ENCODE measurements at places on chromosomes 3 and 15.

DNA sequence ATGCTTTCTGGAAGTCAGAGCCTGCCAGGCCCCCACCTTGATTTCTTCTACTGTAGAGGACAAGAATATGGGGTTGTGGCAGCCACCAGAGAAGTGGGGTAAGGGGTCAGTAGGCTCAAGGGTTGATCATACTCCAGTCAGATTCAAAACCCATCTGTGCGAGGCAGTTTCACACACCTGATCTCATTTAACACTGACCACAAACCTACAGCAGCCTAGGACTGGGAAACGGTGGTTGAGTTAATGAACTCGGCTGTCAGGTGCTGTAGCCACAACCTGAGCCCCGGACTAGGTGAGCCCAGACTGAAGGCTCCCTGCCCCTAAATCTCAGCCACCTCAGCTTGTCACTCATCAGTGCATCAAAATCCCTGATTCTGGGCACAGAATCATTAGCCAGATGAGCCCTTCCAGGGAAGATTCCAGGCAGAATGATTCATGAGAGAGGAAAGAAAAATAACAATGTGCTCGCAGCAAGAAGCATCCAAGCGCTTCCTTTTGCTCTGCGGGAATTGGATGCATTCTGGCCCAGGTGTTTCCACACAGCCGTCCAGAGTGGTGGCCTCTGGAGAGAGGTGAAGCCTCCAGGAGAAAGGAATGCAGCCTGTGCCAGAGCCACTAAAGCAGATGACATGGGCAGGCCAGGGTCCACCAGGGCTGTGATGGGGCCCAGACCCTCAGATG lies 102.1 kb downstream of the SRGAP3 start:
- no peak for DNase-seq

DNA sequence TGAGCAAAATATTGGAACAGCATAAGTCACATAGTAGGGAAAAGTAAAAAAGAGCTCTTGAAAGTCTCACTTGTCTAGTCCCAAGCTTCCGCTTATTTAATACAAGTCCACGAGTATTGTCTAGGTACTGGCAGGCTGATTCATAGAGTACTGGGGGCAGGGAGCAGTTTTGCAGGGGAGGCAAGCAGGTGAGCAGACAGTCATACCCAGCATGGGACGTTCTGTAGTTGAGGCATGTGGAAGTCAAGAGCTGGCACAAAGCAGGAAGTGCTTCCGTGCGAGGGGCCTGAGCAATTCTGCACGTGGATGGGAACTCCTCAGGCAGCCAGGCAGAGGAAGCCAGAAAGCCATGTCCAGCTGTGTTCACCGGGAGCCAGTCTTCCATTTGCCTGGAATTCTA lies 287.6 kb downstream of the EPHB1 start:
- no peak for DNase-seq

DNA sequence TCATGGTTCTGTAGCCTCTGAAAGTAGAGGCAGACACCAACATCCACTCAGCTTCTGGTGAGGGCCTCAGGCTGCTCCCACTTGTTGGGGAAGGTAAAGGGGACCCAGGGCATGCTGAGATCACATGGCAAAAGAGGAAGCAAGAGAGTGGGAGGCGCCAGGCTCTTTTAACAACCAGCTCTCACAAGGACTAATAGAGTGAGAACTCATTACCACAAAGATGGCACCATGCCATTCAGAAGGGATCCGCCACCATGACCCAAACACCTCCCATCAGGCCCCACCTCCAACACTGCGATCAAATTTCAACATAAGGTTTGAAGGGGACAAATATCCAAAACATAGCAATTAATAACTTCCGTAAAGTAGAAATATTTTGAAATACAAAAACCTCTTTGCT lies 192.3 kb downstream of the OCA2 start:
- no peak for DNase-seq

DNA sequence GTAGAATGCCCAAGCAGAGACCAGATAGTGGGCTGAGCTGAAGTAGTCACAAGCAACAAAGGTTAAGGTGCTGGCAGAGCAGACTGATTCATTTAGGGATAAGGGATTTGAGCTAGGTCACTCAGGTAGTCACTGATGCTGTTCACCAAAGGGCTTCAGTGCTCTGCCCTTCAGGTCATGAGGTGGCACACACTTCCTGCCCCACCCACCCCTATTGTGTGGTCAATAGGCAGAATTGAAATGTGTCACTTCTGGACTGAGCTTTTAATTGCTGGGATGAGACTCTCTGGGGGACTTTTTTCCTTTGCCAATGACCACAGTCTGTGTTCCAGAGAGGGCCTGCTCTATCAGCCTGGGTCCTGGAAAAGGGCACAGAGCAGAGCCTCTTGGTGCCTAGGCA lies 2.9 kb upstream of the DIS3L start:
- DNase-seq, result no peak

DNA sequence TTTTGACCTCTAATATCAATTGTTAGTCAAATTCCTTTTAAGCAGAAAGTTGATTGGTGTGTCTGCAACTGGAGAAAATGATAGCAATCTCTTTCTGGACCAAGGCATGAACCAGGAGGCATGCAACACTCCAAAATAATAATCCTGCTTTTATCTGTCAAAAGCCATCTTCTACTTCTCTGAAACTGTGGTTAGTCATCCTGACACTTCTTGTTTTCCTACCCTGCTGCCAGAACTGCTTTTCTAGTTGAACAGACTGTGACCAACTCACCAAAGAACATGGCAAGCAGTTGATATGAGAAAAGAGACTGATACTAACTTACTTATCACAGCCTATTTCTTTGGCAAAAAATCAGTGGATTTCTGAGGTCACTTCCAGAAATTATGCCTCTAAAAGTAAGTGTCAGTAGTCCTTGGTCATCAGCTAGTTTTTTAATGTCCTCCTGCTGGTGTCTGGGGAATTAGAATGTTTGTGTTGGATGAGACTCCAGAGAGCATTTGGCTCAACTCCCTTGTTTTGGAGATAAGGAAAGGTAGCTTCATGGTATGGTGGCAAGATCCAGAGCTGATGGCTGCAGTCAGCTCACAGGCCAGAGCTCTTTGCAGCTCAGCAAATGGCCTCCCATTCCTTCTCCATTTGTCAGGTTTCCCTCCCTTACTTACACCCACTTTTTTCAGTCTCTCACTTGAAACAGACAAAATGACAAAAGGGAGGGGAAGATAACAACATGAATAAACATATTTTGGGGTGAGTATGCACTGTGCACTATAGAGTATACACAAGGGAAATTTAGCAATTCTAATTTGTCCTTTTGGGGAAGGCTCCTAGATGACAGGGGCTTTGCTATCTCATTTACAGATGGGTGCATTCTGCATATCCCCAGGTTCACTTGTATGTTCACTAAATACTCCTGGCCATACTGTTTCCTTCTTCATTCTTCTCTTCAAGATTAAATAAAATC lies 7.0 kb downstream of the CRYGS start:
- no peak for DNase-seq

DNA sequence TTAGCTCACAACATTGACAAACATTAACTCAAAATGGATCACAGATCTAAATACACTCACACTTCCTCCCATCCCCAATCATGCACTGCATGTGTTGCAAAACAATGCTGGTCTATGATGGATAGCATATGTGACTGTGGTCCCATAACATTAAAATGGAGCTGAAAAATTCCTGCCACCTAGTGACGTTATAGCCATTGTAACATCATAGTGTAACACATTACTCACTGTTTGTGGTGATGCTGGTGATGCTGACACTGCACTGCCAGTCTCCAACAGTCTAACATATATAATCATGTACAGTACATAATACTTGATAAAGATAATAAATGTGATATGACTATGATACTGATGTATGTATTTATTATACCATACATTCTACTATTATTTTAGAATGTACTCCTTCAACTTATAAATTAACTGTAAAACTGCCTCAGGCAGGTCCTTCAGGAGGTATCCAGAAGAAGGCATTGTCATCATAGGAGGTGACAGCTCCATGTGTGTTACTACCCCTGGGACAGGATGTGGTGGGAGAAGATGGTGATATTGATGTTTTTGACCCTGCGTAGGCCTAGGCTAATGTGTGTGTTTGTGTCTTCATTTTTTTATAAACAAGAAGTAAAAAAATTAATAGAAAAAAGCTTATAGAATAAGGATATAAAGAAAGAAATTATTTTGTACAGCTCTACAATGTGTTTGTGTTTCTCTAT lies 41.3 kb downstream of the TXNRD3 start:
- DNase-seq, result no peak

DNA sequence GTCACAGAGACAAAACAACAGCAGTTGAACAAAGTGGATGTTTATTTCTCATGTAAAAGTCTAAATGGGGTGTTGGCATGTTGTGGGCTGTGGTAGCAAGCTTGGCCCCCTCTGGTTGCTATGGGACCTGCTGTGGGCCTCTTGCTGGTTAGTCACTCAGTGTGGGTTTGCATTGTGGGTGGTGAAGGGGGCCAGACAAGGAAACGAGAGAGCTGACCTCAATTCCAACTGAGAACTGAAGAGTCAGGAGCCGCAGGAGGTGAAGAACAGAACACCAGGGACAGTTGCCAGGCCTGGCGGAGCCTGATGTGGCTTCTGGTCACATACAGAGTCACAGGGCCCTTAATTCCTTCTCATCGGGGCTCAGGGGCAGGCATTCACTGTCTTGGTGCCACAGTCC lies 1.9 kb upstream of the ADPGK start:
- DNase-seq, result no peak

DNA sequence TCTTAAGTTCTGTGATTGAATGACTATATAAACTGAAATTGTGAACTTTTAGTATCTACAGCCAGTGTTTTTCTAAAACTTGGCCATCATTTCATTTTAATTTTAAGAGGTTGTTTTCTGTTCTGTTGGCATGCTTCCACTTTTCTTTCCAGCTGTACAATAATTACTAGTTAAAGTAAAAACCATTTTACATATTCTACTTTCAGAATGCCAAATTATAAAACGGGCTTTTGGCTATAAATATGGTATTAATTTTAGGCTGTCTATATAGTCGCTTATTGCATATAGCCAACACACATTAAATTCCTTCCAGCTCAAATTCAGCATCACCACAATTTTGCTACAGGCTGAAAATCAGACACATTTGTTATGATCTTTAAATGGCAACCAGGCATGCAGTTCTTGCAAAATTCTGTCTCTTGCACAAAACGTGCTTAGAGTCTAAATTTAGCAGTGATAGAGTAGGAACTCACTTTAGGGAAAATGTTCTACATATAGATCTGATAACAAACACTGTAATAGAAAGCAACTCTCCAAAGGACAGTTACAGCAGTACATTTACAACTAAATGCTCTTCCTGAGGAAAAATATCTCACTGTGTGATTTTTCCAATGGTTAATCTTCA lies 81.1 kb downstream of the BTD start:
- no peak for DNase-seq

DNA sequence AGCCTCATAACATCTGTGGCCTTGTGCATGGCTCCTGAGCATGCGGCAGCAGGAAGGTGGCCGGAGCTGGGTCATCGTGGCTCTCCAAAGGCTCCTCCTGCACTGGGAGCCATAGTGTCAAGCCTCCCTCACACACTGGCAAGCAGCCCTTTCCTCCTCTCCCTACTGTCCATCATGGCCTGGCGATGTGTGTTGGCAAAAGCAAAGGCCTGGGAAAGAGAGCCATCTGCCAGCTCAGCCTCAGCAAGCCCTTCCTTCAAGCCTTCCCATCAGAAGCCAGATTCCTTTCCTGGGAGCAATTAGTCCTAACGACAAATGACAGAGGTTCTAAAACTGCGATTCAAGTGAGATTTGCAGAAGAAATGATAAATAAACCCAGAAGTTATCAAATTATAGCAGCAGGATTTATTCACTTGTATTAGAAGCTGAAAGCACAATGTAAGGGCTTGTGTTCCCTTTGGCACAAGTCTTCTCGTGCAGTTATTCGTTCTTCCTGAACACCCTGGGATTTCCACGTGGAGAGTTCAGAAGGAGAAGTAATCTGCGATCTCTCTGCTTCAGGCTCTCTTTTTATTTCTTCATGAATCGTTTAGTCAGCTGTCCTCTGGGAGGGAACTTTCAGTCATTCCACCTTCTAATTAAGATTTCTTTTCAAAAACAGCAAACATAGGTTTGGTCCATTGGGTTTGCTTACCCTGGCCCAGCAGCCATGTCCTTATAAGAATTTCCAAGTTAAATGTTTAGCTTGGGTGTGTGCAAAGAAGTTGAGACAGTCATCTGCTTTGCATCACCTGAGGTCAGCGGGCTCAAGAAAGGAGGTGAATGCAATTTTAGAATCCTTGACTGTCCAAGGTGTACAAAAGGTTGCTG lies 110.3 kb upstream of the TMC3 start:
- no peak for DNase-seq

DNA sequence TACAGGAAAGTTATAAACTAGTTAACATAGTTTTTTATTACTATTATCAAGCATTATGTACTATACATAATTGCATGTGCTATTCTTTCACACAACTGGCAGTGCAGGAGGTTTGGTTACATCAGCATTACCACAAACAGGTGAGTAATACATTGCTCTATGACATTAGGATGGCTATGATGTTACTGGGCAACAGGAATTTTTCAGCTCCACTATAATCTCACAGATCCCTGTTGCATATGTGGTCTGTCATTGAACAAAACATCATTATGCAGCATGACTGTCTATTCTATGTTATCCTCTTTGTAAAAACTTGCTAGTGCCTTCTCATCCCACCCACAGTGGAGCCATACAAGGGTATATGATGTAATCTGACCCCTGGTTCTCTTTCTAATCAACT lies 36.5 kb upstream of the PDZRN3 start:
- no peak for DNase-seq
